ENCODE measurements at places on chromosomes 1 and 21.

GRCh38 chr1:172340520-172340919 lies 80.0 kb upstream of the C1orf105 start:
- DNase-seq: no peak

DNA sequence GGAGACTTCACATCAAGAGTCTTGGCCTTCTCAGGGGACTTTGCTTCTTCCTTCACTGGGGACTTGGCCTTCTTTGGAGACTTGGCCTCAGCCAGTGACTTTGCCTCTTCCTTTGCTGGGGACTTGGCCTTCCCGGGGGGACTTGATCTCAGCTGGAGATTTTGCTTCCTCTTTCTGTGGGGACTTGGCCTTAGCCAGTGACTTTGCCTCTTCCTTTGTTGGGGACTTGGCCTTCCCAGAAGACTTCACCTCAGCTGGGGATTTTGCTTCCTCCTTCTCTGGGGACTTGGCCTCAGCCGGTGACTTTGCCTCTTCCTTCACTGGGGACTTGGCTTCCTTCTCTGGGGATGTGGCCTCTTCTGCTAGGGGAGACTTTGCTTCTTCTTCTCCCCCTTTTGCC lies 13.5 kb upstream of the CD2 start:
- DNase-seq: no peak

GRCh38 chr1:27555700-27556424 lies 48.1 kb downstream of the AHDC1 start:
- no peak for DNase-seq

GRCh38 chr1:25173809-25174340 lies 58.4 kb downstream of the SYF2 start:
- DNase-seq: no peak

- DNase-seq: no peak
These were observed 4.2 kb downstream of the C1orf226 start for GRCh38 chr1:162385702-162386101.

GRCh38 chr1:29362116-29362515 lies 125.8 kb downstream of the PTPRU start:
- DNase-seq: no peak

DNA sequence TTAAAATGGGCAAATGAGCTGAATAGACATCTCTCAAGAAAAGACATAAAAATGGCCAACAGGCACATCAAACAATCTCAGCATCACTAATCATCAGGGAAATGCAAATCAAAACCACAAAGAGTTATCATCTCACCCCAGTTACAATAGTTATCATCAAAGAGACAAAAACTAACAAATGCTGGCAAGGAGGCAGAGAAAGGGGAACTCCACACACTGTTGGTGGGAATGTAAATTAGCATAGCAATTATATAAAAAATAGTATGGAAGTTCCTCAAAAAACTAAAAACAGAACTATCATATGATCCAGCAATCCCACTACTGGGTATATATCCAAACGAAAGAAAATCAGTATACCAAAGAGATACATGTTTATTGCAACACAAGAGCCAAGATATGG lies 68.7 kb downstream of the DENND1B start:
- DNase-seq: no peak

- peak; percentile 98 for DNase-seq
These were observed 638 bp upstream of the TUFT1 start for GRCh38 chr1:151539321-151540020.

- DNase-seq: peak; percentile 49
These were observed 21.0 kb downstream of the PCSK9 start for GRCh38 chr1:55060133-55060999.

DNA sequence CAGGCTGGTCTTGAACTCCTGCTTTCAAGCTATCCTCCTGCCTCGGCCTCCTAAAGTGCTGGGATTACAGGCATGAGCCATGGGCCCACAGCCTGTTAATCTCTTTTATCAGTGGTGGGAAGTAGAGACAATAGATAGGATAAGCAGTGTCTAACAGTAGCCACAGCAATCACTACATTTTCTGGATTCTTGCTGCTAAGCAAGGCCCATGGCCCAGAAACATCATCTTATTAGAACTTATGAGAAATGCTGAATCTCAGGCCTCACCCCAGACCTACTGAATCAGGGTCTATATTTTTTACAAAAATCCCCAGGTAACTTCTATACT lies 29.7 kb downstream of the IGFN1 start:
- no peak for DNase-seq

DNA sequence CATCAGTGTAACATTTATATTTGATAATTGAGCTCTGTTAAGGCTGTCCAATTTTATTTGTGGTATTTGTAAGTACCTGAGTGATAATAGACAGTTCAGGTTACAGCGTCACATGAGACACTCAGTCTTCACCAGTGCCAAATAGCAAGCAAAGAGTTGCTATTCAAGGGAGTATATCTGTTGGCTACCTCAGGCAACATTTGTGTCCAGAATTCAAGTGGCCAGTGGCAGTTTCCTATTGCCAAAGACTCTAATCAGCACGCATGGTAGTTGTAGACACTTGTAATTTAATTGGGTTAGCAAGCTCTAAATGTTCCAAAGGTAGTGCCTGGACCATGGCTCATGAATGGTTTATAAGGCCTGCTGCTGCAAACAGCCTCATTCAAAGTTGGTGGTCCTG lies 1524.3 kb upstream of the B3GALT2 start:
- no peak for DNase-seq

GRCh38 chr1:56225964-56226815 lies 353.2 kb downstream of the PLPP3 start:
- DNase-seq: no peak

GRCh38 chr1:205675247-205675646 lies 5.1 kb downstream of the SLC45A3 start:
- no peak for DNase-seq

DNA sequence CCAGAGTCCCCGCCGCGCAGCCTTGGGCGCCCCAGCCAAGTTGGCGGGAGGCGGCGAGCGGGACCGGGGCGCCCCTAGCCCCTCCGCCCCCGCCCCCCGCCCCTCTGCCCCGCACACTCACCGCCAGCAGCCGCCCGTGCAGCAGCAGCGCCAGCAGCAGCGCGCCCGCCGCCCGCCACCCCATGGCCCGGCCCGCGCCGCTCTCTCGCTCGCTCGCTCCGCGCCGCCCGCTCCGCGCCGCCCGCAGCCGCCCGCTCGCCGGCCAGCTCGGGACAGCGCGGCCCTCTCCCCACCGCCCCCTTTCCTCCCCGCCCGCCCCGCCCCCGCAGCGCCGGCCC lies at the start of gene HSPG2:
TSS of gene HSPG2 (minus strand) at position 277 of the 338 bp plus-strand sequence. CDS start at position 184, 93 bp downstream.
- no peak for DNase-seq

- DNase-seq: no peak
These were observed 4.7 kb upstream of the FTCD start for GRCh38 chr21:46159841-46160656.

- DNase-seq: no peak
These were observed 44.5 kb downstream of the CBS start for GRCh38 chr21:43031121-43031619.

- no peak for DNase-seq
These were observed 649.1 kb upstream of the PLXNA2 start for GRCh38 chr1:208893251-208893650.

GRCh38 chr1:94321662-94322061 lies 84.3 kb upstream of the ARHGAP29 start:
- DNase-seq: peak; percentile 60

DNA sequence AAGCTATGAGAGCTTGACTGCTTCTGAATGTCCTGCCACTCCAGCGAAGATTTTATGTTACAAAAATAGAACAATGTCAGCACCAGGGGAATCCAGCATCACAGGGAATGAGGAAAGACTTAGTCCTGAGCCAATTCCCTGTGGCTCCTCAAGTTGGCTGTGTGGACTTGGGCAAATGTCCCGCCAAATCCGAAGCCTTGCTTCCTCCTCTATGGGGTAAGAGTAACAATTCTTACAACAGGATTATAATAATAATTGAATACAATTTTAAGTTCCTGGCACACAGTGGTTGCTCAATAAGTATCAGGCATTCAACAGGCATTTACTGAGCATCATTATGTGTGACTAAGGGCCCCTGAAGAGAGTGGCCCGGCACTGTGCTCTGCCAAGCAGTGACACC lies 44.4 kb downstream of the STPG1 start:
- no peak for DNase-seq

GRCh38 chr1:92509619-92510018 lies 22.9 kb upstream of the GFI1 start:
- no peak for DNase-seq

- no peak for DNase-seq
These were observed 40.8 kb upstream of the FCER1A start for GRCh38 chr1:159261311-159261710.

GRCh38 chr21:45017039-45017960 lies 57.1 kb upstream of the ADARB1 start:
- no peak for DNase-seq

DNA sequence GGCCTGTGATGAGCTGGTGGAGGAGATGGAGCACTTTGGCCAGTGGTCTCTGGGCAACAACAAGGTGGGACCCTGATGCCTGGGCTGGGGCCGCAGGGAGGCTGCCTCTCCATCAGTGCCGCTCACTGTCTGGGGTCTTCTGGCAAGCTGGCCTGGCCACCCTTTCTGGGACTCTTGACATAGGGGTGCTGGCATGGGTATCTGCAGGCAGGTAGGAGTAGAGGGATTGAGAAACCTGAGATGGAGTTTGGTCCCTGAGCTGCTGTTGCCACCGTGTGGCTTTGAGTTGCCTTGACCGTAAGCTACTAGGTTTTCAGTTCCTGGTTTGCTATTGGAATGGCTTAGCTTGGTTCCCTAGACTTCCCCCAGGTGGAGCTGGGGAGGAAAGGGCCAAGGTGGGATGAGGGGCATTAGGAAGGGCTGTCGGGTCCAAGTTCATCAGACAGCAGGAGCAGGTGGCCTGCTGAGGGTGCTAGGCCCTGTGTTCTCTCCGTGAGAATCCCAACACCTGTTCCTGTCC lies 13.2 kb upstream of the MFN2 start:
- peak; percentile 62 for DNase-seq

DNA sequence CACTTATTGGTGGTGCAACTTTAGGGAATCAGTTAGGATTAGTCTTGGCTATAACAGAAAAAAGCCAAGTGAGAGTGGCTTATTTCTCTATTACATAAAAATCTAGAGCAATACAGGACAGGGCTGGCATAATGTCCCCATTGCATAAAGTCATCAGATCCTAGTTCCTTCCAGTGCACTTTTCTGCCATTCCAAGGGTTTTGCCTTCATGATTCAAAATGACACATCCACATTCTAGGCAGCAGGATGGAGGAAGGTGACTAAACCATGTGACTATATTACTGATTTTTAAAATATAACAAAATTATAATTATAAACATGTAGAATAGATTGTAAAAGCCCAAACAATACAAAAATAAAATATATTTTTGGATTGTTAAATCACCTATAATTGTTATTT lies 18.8 kb downstream of the JUN start:
- DNase-seq: peak; percentile 67

DNA sequence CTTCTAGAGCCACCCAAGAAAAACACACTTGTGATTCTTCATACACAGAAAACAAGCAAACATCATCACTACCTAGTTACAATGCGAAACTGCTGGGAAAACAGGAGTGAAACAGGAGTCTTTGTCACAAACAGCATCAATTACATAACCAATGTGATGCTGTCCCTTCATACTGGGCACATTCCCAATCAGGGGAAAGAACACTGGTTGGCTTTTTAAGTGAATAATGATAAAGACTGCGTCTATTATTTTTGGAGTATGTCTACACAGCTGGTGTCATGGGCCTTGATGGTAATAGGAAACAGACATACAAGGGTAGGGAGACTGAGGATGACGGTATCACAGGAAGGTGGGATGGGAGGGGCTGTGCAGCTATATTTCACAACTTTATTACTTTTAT lies 43.3 kb downstream of the SIPA1L2 start:
- no peak for DNase-seq

DNA sequence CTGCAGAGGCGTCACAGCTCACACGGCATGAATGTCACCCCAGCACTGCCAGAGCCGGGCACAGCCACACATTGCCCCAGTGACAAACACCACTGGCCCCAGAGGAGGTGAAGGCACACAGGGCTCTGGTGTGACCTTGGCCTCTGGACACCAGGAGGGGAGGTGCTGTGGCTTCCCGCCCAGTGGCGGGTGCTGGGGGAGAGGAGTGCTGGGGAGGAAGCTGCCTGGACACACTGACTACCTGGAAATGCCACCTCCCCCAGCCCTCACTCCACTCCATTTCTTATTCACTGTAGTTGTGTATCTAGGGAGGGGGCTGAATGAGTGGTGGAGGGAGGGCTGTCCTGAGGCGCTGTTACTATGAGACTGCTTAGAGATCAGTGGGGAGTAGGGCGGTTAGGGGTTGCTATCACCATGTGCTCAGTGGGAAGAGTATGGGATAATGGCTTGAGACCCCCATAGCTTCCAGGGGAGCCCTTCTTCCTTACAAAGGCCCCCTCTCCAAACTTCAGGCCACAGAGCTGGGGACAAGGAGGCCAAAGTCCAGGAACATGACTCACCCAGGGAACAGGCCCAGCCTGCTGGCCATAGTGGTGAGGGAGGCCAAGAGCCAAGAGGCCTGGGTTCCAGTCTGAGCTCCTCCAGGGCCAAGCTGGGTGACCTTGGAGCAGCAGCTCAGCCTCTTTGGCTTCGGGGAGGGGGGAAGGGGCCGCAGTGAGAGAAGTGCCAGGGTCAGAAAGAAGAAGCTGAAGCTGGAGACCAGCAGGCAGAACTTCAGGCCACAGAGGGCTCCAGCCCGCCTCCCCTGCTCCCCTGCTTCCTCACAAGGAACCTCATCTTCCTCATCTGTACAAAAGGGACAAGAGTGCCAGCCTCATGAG lies 40.1 kb downstream of the AHDC1 start:
- peak; percentile 88 for DNase-seq
